ENCODE measurements at places on chromosomes 1 and 21. TPM values are rescaled to one million over a fixed set of nuclear protein-coding genes. Genes with fewer than 3 reads are reported as not detected.

TMPRSS2 gene
- 27.1 TPM for total RNA-seq

CD1E gene
- 0.69 TPM for total RNA-seq

- no peak for DNase-seq
Observed at GRCh38 chr1:35243691-35244090, 24.8 kb upstream of the ZMYM4 start.

GRCh38 chr21:15219039-15219438, 154.2 kb upstream of the NRIP1 start:
- DNase-seq, result no peak

CNIH3 gene
- 5.8 TPM for total RNA-seq

DNA sequence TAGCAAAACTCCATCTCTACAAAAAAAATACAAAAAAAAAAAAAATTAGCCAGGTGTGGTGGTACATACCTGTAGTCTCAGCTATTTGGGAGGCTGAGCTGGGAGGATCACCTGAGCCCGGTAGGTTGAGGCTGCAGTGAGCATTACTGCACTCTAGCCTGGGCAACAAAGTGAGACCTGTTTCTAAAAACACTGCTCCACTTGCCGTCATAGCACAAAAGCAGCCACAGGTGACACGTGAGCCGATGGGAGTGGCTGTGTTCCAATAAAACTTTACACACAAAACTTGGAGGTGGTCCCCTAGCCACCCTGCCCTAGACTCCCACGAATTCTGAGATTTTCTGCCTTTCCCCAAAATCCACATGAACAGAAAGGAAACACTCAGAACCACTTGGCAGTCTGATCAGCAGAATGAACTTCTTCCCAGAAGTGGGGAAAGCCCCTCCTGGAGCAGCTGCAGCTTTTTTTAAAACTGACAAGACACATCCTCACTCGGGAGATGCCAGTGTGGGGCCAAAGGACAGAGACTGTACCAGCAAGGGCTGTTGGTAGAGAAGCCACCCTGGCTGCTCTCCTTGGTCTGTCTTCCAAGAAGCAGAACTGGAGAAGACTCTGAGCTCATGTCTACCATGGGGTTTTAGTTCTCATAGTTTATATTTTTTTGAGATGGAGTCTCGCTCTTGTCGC, 23.3 kb downstream of the PLEKHM2 start:
- no peak for DNase-seq
